Umbilical cord (tissue), 2 donors: ENCODE measurements at places on chromosomes 7 and 10. TPM values are rescaled to one million over a fixed set of nuclear protein-coding genes. Genes with fewer than 3 reads are reported as not detected.

WEE2 gene
- 1.9 TPM for total RNA-seq

PLEKHS1 gene
- total RNA-seq, result 2.2 TPM

LIPJ gene
- 4.1 TPM for total RNA-seq

NKX2-3 gene
- not detected for total RNA-seq

UCMA gene
- 3.9 TPM for total RNA-seq

GRCh38 chr10:107022600-107023354 is 141.7 kb downstream of the SORCS1 start:
- no peak for DNase-seq

DNA sequence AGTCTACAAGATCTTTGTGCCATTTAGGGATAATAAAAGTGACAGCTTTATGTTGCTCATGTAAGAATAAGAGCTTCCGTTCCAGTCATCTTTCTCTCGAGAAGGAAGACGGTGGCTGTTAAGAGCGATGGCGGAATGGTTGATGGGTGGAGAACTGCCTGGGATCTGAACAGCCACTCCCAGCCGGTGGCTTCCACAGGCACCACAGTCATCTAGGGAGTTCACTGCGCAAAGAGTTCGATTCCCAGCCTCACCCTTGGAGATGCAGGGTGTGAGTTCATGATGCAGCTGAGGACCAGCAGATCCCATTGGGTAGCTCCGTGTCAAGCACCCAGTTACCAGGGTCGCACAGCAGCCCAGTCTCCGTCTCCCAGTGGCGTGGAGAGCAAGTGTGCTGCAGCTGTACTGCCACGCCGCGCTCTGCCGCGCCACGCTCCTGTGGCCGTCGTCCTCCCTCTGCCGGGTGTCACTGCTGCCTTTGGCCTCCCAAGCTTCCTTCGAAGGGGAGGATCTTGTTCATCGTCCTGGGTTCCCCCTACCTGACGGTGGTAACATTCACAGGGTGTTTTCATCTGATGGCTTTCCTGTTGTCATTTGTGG is 7.8 kb downstream of the SUN1 start:
- no peak for DNase-seq

GRCh38 chr7:151999424-152000090 is 25.9 kb upstream of the GALNT11 start:
- no peak for DNase-seq

GRCh38 chr7:95599069-95599468 is 2.8 kb upstream of the PDK4 start:
- DNase-seq, result no peak

DNA sequence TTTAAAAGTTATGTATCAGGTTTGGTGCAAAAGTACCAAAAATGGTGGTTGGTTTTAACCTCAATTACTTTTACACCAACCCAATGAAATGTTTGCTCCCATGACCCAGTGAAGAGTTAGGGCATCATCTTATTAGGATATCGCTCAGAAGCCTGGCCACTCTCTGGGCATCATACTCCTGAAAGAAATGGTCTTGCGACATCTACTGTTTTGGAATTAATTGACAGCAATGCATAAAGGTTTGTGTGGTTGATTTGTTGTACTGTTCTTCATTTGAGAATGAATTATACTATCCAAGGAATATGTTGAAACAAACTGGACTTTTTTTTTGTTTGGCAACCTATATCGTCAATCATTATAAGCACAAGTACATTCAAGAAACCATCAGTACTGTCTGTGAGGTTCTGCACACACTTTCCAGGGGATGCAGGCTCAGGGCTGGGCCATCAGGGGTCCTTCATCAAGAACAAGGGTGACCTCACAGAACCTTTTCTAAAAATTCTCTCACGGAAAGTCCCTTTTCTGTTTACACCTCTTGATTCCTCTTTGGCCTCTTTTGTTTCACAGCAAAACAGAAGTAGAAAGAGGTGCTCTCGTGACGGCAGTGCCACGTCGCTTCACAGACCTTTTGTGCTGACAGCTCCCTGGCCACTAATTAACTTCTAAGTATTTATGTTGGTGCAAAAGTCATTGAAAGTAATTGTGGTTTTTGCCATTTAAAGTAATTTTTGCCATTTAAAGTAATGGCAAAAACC is 117.2 kb upstream of the KLF6 start:
- no peak for DNase-seq

GRCh38 chr7:5554287-5554610 is 130.6 kb upstream of the TNRC18 start:
- DNase-seq, result no peak

- DNase-seq, result peak; percentile 55
Measured at GRCh38 chr10:114714281-114714741, 56.2 kb upstream of the ABLIM1 start.
